Right lobe of liver (tissue), 6 donors: ENCODE measurements at places on chromosomes 7 and 10. TPM values are rescaled to one million over a fixed set of nuclear protein-coding genes. Genes with fewer than 3 reads are reported as not detected.

Gene EBLN1
- not detected for total RNA-seq

Gene ABCA13
- total RNA-seq, result 0.43 TPM

Gene TUBAL3
- total RNA-seq, result not detected

Gene AKR1D1
- 247 TPM for total RNA-seq

Gene PHKG1
- total RNA-seq, result not detected

Gene HYAL4
- total RNA-seq, result not detected

Gene CALCR
- not detected for total RNA-seq

Gene TNKS2
- total RNA-seq, result 11.5 TPM

Gene PALD1
- total RNA-seq, result 0.83 TPM

Gene AKR1B15
- total RNA-seq, result 2.2 TPM

Gene TLX1
- 0.26 TPM for total RNA-seq

Gene RAB18
- total RNA-seq, result 50.4 TPM

Gene OR2A1
- total RNA-seq, result not detected

Gene C7orf33
- not detected for total RNA-seq

Gene NME8
- total RNA-seq, result not detected

Gene HOXA4
- not detected for total RNA-seq
